ENCODE measurements at places on chromosomes 13 and 19.

DNA sequence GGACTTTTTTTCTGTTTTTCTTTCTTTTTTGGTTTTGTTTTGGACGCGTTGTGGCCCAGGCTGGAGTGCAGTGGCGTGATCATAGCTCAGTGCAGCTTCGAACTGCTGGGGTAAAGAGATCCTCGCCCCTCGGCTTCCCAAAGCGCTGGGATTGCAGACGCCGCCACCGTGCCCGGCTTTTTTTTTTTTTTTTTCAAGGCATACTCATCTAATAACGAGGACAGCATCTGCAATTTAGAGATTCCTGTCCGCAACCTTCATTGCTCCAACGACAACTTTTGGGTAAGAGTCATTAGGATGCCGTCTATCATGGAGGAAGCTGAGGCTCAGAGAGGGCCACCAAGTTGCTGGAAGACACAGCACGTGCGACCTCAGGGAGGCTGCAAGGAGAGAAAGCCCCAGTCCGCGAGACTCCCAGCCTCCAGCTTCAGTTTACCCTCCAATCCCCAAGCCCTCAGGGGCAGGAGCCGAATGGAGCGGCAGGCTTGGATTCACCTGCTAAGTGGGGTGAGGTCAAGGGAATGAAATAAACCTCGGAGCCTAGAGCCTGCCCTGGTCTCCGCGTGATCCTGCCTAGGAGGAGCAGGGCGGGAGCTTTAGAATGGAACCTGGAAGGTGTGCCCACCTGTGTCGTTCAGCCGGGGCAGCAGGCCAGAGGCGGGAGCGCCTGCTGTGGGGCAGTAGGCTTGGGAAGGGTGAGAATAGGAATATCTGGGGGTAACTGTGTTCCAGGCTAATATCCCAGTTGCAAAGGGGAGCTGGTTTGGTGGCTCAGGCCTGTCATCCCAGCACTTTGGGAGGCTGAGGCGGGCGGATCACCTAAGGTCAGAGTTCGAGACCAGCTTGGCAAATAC lies 676 bp upstream of the POLRMT start:
- DNase-seq = no peak

DNA sequence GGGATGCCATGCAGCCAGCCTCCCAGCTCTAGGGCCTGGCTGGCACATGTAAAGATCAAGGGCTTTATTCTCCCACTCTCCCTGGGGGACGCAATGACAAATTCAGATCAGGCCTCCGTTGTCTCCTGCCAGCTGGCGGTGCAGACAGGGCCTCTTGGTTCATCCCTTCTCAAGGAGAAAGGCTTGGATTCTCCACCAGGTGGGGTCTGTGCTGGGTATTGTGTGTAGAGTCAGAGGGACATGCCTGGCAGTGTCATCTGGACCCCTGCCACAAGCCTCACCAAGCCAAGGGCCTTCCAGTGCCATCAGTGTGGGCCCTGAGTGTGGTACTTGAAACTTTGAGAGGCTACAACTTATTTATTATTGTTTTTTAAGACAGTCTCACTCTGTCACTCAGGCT lies 8.4 kb upstream of the PTPRS start:
- no peak for DNase-seq

GRCh38 chr19:31392464-31392863 lies 43.2 kb upstream of the TSHZ3 start:
- no peak for DNase-seq

- no peak for DNase-seq
Observed at GRCh38 chr19:40726279-40726678, 9.4 kb downstream of the ITPKC start.
